Mucosa of gallbladder (tissue), 1 donor: ENCODE measurements at places on chromosomes 4 and X. TPM values are rescaled to one million over a fixed set of nuclear protein-coding genes. Genes with fewer than 3 reads are reported as not detected.

GLOD5 gene
- total RNA-seq: 4.8 TPM

ALB gene
- 83.2 TPM for total RNA-seq

DNA sequence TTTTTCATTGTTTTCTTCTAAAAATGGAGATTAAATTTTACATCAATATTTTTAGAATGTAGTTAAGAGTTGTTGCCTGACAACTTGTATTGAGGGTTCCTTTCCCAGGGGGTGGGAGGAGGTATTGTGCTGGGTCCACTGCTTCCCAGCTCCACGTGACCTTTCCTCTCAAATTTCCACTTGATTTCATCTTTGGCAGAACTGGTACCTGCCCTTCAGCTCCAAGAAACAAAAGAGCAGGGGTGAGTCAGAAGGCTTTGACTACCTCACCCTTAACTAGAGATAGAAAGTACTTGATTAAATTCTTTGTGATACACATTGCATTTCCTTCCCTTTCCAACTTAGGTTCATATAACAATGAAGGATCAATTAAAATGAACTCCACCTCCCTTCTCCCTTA, 19.7 kb downstream of the TRIM2 start:
- peak; percentile 43 for DNase-seq

GRCh38 chr4:185535612-185536410, 504 bp upstream of the PDLIM3 start:
- DNase-seq: no peak
